GM12864 (cell line): ENCODE measurements at places on chromosomes 16 and 17.
A peak's percentile ranks its signal among the peaks of the same experiment; 100 is the strongest.

- DNase-seq = peak; percentile 53
These were observed 8.5 kb downstream of the CCL18 start for GRCh38 chr17:36072431-36073121.

DNA sequence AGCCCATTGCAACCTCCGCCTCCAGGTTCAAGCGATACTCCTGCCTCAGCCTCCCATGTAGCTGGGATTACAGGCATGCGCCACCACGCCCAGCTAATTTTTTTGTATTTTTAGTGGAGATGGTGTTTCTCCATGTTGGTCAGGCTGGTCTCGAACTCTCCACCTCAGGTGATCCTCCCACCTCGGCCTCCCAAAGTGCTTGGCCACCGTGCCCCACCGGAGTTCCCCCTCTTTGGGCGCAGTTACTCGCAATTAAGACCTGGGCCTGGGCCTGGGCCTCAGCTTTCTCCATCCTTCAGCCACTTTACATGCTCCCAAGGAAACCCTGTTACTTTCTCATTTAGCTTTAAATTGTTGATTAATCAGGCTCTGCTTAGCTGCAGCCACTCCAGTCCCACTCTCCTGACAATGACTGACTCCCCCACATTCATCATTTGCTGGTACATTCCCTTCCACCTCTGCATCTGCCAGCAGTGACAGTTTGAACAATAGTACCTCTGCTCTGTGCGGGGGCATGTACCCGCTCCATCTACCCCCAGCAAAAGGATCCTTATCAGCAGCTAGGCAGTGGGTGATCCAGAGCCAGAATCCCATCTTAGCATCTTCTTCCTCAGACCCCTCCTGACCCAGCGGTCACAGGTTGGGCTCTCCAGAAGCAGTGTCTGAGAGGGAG lies 47.2 kb upstream of the SLC47A1 start:
- DNase-seq = no peak

DNA sequence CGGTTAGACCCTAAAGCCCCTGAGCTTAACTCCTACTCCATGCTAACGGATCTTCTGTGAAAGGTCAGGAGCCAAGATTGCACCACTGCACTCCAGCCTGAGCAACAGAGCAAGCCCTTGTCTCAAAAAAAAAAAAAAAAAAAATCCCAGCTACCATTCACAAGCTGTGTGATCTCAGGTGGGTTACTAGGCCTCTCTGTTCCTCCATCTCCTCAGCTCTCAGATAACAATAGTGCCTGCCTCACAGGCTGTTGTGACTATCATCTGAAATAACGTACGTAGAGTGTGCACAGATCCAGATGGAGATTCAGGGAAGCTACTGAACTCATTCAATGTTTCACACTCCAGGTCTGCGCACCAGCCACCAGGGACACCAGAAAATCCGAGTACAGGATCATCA lies 57.8 kb downstream of the C16orf95 start:
- DNase-seq = no peak

- DNase-seq = no peak
These were observed 26.2 kb downstream of the WIPI1 start for GRCh38 chr17:68431045-68431608.

DNA sequence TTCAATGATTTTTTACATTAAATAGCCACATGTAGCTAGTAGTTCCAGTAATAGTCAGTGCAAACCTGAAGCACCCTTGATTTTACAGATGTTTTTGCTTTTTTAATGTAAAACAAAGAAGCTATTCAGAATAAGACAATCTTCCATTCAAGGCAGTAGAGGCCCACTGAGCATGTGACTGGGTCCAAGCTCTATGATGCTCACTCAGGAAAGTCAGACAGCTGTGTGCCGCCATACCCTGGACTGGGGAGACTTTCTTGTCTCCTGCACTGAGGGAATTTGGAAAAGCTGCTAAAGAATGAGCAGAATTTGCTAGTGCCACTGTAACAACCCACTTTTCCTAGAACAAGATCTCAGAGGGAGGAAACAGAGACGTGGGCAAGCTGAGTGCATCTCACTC lies 11.5 kb downstream of the CENPN start:
- no peak for DNase-seq

- no peak for DNase-seq
These were observed 31.2 kb downstream of the CHD9 start for GRCh38 chr16:53085931-53086421.

DNA sequence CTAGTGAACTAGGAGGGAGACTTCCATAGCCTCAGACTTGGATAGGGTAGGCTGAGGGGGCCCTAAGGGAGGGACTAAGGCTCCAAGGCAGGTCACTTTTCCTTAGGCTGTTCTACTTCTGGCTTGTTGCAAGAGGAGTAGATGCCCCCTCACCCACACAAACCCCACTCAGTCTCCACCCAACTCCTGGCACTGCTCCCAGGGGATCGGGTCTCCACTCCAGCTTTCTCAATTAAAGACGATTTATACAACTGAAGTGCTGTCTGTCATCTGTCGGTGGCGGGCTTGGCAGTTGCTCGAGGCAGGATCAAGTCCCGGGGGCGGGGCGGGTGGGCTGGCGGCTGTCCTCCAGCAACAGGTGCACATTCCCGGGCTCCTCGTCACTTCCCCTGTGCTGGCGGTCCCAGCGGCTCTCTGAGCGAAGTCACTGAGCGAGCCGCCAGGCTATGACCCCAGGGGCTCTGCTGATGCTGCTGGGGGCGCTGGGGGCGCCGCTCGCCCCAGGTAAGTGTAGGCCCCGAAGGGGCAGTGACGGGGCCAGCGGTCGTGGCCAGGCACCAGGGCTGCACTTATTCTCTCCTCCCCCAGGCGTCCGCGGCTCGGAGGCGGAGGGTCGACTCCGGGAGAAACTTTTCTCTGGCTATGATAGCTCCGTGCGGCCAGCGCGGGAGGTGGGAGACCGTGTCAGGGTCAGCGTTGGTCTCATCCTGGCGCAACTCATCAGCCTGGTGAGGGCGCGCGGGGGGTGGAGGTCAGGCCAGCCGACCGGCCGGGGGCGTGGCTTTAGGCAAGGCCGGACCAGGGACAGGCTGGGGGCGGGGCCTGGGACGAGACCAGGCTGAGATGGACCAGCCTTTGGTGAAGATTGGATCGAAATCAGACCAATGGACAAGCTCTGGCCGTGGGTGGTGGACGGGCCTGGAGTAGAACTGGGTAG lies at the start of gene CHRNB1:
TSS of gene CHRNB1 (plus strand) at position 380 of the 937 bp plus-strand sequence. CDS start at position 447, 67 bp downstream.
- DNase-seq = no peak

GRCh38 chr16:64773184-64773583 lies 348.7 kb downstream of the CDH11 start:
- no peak for DNase-seq

DNA sequence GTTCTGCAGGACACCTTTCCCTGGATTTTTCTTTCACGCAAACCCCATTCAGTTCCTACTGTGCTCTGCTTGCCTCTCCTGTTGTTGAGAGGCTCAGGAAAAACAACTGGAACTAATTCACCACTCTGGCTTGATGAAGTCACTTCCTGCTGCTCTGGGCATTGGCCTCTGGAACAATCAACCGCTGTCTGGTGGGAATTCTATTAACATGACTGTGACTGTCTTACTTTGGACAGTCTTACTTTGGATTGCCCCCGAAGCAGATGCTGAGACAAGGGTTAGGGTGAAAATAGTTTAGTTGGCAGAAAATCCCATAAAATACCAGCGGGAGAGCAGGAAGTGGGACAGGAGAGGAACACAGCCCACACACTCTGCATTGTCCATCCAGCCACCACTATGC lies 90.0 kb upstream of the HSBP1 start:
- no peak for DNase-seq

DNA sequence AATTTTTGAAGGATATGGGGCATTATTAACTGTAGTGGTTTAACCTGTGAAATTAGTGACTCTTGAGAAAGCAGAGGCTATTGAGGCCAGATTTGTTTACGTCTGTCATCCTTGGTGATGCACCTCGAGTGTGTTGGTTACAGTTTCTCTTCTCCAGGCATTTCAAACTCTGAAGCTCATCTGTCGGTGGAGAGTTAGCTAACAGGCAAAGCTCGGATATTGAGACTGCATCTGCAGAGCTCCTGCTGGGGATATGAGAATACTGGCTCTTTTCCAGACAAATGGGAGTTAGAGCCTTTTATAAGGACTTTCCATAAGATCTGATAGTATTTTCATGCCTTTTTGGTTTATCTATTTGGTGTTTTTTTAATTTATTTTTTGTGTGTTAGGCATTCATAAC lies 6.7 kb downstream of the CLEC16A start:
- DNase-seq = no peak

GRCh38 chr17:5772720-5773119 lies 188.4 kb upstream of the NLRP1 start:
- no peak for DNase-seq

GRCh38 chr16:79811541-79811940 lies 211.0 kb upstream of the MAF start:
- DNase-seq = no peak

DNA sequence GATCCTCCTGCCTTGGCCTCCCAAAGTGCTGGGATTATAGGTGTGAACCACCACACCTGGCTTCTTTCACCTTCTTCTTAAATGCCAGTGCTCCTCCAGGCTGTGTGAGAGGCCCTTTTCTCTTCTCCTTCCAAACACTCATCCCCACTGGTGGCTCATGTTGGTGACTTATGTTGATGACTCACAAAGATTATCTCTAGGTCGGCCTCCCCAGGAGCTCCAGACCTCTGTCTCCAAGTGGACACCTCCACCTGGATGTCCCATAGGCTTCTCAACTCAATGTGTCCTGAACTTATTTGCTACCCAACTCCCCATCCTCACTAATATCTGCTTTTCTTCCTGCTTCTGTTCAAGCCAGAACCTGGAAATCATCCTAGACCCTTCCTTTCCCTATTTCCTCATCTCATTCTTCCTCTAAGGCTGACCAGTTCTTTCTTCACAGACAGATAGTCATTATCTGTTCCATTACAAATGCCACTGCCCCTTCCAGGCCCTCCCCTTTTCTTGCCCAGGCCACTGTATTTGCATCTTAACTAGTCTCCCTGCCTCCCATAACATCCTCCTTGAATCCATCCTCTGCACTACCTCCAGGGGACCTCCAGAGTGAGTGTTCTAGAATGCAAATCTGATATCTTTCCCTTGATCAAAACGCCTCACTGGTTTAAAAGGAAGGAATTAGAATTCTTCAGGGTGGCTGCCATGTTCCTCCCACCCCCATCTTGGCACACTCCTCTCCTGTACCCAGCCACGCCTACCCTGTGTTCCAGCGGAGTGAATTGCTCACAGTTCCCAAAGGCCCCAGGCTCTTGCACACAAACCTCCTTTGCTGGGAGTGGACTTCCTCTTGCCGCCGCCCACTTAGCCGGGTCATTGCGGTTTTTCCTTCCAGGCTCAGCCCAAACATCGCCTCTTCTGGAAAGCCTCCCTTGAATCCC lies 34.8 kb upstream of the FBXO47 start:
- DNase-seq = no peak
